ENCODE measurements at places on chromosomes 12 and 14.
A peak's percentile ranks its signal among the peaks of the same experiment; 100 is the strongest.

GRCh38 chr14:95183532-95184412, 26.4 kb upstream of the DICER1 start:
- DNase-seq: no peak

- DNase-seq: peak; percentile 42
Measured at GRCh38 chr12:124543052-124543589, 24.3 kb downstream of the NCOR2 start.

DNA sequence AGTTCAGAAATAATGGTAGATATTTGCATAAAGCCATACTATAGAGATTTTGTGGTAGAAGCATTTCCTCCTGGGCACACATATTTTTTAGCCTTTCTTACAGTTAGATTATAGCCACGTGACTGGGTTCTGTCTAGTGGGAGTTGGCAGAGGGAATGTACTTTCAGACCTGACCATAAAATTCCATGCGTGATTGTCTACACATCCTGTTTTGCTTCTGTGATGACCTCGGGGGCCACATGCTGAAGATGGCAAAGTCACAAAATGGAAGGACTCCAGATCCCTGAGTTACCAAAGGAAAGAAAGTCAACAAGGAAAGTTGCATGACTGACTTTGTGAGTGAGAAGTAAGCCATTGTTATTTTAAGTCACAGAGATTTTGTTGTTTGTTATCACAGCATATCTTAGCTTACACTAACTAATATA, 14.6 kb upstream of the MIA2 start:
- DNase-seq: no peak

- DNase-seq: no peak
Measured at GRCh38 chr12:91561958-91562325, 379.3 kb upstream of the DCN start.

DNA sequence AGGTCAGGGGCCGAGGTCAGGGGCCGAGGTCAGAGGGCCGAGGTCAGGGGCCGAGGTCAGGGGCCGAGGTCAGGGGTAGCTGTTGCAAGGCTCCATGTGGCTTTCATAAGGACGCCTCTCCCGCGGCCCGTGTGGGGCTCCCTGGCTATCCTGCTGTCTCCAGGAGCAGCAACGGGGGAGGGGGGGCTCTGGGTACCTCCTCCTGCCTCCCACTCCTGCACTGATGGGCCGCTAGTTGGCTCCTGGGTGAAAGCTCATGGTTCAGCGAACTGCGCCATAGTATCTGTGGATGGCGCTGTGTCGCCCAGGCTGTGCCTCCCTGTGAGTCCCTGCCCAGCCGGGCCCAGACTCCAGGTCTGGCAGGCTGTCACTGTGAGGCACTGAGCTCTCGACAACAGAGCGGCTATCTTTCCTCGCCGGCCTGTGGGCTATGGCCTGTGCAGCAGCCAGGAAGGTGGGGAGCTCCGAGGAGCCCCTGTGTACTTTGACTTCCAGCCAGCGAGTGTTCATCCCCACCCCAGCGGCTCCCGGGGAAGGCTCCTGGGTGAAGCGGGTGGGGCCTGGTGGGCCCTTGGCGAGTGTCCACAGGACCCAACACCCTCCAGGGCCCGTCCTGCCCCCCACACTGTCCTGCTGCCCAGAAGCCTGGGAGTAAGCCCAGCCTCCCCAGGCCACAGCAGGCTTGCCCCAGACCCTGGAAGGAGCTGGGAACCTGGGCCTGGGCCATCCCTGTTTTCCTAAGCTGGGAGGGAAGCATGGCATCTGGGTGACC, 8.1 kb downstream of the RFLNA start:
- DNase-seq: no peak

- DNase-seq: no peak
Measured at GRCh38 chr14:63647696-63648410, 6.2 kb upstream of the WDR89 start.

DNA sequence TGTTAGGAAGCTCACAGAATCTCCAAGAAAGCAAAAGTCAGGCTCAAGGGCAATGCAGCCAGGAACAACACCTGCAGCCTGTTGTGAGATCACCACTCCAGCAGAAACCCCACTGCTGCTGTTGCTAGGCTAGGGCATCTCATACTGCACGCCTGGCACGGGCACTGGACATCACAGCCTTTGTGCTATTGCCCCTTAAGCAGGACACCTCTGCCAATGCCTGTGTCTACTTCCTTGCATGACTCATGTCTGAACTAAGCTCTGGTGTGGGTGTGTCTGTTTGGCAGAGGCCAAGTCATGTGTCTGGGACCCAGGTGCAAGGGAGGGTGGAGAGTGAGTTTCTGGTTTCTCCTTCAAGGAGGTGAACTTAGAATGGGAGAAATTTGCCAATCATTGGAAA, 10.0 kb upstream of the DDX47 start:
- peak; percentile 86 for DNase-seq

DNA sequence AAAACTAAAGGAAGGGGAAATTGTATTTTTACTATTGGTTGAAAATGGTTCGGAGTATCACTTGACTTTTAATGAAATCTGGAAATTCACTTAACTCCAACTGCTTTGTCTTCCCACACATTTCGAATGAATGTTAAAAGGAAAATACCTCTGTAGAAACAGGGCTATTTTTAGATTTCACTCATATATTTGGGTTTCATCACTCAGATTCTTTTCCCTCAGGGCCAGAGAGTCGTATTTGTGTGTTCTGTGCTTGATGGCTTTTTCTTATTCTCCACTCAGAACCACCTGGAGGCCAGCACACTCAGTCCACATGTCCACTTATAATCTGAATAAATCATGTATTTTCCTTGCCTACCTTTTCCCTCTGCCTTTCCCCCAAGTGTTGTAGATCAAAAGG, 40.0 kb downstream of the DAAM1 start:
- DNase-seq: no peak

GRCh38 chr12:49314811-49315210, 8.2 kb upstream of the TROAP start:
- DNase-seq: no peak

DNA sequence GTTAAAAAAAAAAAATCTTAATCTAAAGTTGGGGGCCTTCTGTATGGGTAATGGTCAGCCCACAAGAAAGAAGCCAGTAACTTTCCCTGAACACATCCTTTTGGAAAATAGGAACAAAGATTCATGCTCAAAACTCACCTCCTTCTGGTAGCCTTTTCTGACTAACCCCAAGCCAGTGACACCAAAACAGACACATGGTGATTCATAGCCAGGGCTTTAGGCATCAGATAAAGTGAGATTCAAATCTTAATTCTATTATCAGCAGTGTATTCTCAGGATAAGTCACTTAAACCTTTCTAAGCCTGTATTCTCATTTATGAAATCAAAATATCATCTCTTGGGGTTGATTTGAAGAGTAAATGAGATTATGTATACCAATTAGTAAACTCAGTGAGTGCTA, 4.9 kb downstream of the ATP5MC2 start:
- no peak for DNase-seq

- no peak for DNase-seq
Measured at GRCh38 chr14:88983755-88984154, 159.3 kb downstream of the TTC8 start.

DNA sequence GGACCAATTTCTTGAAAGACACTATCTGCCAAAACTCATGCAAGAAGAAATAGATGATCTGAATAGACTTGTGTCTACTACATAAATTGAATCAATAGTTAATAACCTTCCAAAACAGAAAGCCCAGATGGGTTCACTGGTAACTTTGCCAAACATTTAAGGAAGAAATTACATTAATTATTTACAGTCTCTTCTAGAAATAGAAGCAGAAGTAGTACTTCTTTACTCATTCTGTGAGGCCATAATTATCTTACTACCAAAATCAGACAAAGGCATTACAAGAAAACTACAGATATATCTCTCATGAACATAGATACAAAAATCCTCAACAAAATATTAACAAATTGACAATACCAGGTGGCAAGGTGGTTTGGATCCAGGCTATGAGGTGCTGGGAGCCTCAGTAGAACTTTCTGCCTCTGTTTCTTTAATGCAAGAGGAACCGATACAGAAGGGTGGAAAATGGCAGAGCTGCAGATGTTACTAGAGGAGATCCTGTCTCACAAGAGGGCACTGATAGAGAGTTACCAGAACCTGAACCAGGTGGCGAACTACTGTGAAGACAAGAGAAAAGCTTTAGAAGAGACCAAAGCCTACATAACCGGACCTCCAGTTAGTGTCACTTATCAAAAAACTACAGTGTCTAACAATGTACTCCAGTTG, 33.7 kb upstream of the KTN1 start:
- DNase-seq: no peak

DNA sequence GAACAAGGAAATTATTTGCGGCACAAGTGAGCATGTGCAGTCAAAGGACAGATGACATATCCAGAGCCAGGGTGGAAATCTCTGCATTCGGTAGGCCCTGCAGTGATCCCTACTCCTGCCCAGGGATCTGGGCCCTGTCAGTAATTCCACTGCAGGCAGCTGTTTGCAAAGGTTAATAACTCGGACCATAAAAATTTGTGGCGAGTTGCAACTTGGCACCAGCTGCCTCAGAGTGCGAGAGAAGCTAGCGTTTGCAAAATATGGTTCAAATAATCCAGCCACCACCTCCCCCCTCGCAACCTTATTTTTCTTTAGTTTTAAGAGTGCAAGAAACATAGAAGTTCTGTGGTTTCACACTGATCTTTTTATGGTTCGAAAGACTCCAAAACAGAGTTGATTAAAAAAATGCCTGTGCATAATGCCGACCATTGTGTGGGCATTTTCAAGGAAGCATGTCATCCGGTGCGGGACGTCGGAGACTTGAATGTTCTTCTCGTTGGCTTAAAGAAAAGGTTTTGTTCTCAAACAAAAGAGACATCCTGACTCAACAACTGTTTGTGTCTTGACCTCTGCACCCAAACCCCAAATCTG, 224.5 kb downstream of the BCL11B start:
- no peak for DNase-seq

DNA sequence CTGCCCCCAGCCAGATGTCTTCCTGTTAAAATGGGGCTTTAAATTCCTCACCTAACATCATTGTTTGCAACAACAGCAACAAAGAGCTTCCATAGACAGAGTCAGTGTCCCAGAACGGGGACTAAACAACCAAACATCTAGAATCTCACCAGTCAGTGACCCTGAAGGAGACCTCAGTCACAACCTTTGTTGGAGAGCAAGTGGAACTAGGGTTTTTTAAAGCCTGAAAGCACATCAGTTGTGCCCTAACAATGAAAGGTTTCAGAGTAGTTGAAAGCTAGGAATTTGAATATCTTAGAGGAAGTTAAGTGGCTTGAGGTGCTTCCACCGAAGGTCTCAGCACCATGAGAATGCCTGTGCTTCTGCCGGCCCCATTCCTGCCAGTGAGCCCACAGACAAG, 5.0 kb upstream of the ALDH2 start:
- DNase-seq: no peak

GRCh38 chr12:53683983-53684382, 8.1 kb upstream of the ATP5MC2 start:
- DNase-seq: no peak

GRCh38 chr14:96129128-96129736, 75.4 kb upstream of the BDKRB2 start:
- DNase-seq: no peak

GRCh38 chr14:100727086-100727872, 587 bp downstream of the DLK1 start:
- no peak for DNase-seq

GRCh38 chr12:117980616-117981015, 11.8 kb upstream of the KSR2 start:
- no peak for DNase-seq

GRCh38 chr14:99691111-99691885, 7.2 kb downstream of the CYP46A1 start:
- DNase-seq: no peak

GRCh38 chr12:89927226-89927698, 218.6 kb upstream of the ATP2B1 start:
- no peak for DNase-seq

DNA sequence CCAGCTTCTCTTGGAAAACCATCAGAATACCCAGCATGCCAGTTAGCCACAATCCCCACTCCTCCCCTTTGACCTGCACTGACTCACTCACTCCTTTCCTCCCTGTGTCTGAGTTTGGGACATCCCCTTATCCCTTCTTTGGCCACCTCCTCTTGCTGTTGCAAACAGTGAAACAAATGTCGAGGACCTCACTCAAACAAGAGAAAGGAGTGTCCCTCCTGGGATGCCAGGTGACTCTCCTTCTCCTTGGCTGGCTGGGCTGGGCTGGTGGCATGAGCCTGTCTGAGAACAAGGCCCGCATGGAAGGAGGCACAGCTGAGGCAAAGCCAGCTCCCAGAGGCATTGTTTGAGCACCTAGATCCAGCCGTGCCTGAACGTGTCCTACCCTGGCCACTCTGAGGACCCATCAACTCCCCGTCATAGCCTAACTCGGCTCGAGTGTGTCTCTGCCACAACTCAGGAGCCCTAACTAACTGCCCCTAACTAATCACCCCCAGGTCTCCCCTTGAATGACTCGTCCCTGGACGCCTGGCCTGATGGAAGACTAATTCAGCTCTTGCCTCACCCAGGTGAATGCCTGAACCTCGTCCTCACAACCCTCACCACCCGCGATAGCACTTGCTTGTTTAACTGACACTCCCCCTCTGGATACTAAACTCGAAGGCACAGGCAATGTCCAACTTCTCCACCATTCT, 43.0 kb downstream of the NCOR2 start:
- DNase-seq: no peak

DNA sequence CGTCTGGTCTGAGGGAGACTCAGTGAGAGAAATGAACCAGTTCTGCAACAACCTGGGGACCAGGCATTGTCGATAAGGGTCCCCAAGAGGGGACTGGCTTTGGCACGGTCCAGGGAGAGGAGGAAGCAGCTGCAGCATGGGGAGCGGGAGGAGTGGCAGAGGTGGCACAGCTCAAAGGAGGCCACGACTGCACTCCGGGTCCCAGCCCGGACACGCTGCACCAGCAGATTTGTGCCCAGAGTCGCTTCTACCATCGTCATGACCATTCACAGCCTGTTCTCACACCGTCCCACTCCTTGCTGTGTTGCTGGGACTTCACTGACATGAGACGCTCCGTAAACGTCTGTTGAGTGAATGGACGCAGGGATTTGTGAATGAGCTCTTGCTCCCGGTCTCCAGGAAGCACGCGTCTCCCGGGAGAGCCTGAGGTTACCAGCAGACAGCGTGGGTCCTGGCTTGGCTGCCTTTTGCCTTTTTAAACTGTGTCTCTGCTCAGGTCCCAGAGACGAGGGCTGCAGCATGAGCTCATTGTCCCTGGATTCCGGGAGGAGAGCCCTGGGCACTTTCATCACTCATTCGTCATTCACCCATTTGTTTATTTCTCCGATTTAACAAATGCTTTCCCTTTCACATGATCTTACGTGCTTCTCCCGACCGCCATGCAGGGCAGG, 137.0 kb downstream of the PIWIL1 start:
- peak; percentile 28 for DNase-seq
